Left renal pelvis (tissue), 4 donors: ENCODE measurements at places on chromosomes 3 and 15. TPM values are rescaled to one million over a fixed set of nuclear protein-coding genes. Genes with fewer than 3 reads are reported as not detected.

DNA sequence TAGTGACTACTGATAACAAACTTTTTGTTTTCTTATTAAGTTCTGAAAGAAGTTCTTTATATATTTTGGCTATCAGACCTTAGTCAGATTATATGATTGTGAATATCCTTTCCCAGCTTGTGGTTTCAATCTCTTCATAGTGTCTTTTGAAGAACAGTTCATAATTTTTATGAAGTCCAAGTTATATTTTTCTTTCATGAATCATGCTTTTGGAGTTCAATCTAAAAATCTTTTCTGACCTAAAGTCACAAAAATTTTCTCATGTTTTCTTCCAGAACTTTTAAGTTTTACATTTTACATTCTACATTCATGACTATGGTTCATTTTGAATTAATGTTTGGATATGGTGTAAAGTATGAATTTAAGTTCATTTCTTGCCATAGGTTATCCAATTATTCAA lies 34.2 kb upstream of the OCA2 start:
- no peak for DNase-seq

GRCh38 chr3:44862226-44862637 lies 520 bp downstream of the TMEM42 start:
- no peak for DNase-seq

MST1 gene
- 134 TPM for polyA plus RNA-seq

GRCh38 chr15:53038655-53038941 lies 248.5 kb upstream of the ONECUT1 start:
- no peak for DNase-seq

GRCh38 chr3:37189109-37189508 lies 14.7 kb upstream of the LRRFIP2 start:
- DNase-seq = no peak

ABHD10 gene
- polyA plus RNA-seq = 38.4 TPM

DLL4 gene
- 8.3 TPM for polyA plus RNA-seq

DNA sequence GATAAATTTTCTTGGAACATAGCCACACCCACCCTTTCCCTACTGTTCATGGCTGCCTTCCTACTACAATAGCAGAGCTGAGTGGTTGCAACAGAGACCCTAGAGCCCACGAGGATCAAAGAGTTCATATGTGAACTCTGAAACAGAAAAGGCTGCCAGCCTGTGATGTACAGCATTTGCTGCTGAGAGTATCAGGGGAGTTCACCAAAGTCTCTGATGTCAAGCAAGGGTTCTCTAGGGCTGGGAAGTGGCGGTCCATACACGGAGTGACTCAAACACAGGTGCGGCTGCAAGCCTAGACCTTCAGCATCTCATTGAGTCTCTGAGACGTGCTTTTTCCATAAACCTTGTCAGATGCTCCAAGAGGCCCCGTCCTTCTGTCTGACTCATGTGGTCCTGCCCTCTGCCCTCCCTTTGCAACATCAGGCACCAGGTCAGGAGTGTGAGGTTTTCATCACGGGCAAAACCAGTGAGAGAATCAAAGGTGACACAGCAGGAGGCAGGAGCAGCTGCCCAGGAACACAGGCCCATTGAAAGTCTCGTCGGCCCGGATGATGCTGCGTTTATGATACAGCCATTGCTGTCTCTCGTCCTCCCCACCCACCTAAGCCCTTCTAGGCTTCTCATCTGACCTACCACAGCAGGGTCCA lies 42.9 kb downstream of the PCSK6 start:
- DNase-seq = no peak

DNA sequence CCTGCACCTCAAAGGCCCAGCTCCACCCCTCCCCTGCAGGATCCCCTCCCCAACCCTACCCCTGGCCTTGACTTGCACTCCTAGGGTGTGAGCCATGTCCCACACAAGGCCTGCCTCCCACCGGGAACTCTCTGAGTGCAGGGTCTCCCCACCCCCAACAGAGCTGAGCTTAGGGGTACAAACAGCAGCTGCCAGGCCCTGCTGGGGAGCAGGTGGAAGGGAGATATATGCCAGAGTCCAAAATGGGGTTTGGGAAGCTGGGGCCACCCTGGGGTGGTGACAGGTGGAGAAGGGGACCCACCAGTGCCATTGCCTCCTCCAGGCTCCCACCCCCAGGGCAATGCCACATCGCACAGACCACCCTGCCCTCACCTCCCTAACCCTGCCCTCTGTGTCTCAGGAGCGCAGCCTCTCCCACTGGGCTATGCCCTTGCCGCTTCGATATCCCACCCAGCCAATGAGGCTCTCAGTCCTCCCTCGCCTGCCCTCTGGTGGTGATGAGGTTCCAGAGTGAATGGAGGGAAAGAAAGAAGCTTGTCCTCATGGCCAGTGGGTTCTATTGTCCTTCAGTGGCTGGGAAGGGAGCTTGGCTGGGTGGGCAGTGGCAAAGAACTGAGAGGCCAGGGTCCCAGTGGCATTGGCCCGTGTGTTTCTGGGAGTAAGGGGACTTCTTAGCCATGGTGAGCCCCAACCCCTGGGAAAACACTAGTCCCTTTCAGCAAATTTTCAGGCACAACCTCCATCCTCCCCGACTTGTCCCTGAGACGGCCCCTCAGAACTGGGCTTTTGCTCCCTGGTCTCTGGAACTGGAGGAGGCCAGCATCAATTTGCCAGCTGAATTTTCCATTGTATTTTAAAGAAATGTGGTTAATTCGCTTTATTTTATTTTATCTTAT lies 46.8 kb downstream of the CYP11A1 start:
- no peak for DNase-seq

TUSC7 gene
- not detected for polyA plus RNA-seq

- DNase-seq = no peak
Observed at GRCh38 chr3:46861605-46862368, 1.5 kb downstream of the MYL3 start.

ALDH1A2 gene
- 337 TPM for polyA plus RNA-seq

DNA sequence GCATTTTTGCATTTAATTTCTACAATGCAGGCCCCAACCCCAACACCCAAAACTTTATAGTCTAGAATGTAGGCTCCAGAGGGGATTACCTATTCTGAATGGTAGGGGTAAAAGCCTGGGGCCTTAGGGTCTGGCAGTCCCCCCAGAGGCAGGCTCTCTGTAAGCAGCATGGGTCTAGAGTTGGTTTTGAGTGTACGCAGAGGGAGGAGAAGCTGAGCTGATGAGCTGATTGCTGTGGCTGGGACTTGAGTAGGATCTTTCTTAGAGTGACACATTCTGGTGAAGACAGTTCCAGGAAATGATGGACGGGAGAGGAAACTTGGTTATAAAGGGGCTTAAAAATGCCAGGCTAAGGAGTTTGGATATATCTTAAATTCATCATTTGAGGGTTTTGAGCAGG lies 2.1 kb downstream of the LPP start:
- no peak for DNase-seq

DNA sequence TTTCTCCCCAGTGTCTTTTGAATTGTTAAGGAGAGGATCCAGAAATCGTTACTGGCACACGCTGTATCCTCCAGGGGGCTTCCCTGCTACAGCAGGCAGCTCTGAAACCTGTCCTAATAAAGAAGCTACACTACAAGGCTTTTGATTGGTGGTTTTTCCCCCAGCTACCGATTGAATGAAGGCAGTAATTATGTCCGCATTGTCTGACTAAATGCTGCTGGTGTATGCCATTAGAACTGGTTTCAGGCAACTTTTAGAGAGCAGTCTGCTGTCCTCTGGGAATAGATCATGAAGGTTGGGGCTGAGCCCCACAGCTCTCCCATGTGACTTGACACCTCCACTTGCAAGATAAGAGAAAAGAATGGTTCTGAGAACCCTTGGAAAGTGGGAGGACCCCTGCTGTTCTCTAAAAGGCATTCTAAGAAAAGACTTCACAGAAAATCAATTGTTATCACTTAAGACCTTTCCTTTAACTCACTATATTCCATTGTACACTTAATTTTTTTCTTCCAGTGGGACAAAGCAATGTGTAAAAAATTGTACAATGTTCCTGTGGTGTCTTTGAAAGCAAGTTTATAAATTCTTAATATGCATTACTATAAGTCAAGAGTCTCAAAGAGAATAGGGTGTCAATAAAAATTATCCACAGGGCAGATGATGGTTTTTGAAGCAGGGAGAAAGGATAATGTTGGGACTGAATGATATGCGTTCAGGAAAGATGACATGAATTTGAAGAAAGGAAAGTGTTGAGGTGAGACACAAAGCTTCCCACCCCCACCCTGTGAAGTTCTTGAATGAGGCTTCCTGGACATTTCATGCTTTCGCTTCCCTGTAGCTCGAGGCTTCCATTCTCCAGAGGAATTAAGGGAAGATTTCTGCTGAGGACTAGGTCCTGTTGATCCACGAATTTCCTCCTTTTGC lies 53.0 kb upstream of the DAZL start:
- no peak for DNase-seq

DNA sequence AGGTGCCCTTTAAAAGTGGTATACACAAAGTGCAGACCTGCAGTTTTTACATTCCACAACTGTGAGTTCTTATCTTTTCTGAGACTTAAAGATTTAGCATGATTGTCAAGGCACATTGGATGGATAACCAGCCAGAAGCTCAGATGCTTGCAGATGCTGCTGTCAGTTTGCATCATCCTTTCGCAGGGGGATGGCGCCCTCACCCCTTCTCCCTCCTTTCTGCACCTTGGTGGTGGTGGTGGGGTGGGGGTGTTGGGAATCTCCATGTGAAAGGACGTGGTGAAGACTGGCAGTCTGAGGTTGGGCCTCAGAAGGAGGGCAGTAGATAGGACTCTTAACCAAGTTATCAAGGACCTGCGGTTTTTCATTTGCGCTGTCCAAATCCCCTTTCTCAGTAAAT lies 309.6 kb upstream of the SEMA6D start:
- no peak for DNase-seq

- no peak for DNase-seq
Observed at GRCh38 chr3:134464689-134465365, 21.0 kb downstream of the ANAPC13 start.

- DNase-seq = no peak
Observed at GRCh38 chr15:100895721-100896120, 16.1 kb downstream of the ALDH1A3 start.

DNA sequence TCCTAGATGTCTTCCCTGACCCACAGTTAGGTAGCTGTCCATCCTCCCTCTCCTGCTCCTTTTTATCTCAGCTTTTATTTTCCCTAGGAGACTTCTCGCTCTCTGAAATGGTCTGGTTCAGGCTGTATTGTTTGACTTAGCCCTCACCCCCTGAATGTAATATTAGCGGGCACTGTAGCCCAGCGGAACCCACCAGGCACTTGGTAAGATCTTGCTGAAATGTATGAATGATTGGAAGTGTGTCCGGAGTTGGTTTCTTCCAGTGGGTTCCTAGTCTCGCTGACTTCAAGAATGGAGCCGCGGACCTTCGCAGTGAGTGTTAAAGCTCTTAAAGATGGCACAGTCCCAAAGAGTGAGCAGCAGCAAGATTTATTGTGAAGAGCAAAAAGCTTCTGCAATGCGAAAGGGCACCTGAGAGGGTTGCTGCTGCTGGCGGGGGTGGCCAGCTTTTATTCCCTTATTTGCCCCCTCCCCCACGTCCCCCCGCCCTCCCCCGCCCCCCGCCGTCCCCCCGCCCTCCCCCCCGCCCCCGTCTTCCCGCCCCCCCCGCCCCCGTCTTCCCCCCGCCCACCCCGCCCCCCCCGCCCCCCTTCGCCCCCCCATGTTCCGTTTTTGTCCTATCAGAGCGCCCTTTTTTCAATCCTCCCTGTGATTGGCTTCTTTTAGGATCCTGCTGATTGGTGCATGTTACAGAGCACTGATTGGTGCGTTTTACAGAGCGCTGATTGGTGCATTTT lies 694 bp upstream of the EEFSEC start:
- DNase-seq = no peak
